NCI-H1105 (cell line): ENCODE measurements at places on chromosomes 3 and 15.

DNA sequence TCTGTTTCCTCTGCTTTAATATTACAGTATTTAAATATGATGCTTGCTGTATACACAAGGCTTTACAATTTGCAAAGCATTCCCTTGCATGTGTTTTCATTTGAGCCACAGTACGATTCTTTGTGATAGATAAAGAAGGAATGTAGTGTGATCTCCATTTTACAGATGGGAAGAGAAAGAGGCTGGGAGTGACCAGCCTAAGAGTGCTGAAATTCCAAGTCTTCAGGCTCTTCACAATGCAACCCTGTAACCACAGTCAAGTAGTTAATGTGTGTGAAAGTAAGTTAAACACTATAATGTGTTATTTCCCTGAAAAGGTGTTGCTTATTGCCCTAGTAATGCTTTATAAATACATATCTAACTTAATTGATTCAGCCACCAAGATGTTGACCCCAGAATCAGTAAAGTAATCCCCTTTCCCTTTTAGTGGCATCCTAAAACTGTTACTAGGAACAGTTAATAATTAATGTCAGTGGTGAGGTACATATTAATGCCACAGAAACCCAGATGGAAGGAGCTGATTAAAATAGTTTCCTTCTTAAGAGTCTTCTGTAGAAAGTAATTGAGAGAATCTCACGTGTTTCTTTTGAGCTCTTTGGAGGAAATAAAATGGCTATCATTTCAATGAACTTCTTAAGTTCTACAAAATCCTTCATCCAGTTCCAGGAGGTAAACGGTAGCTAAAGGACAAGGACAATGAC, 110.4 kb downstream of the IL12A start:
- DNase-seq = no peak

DNA sequence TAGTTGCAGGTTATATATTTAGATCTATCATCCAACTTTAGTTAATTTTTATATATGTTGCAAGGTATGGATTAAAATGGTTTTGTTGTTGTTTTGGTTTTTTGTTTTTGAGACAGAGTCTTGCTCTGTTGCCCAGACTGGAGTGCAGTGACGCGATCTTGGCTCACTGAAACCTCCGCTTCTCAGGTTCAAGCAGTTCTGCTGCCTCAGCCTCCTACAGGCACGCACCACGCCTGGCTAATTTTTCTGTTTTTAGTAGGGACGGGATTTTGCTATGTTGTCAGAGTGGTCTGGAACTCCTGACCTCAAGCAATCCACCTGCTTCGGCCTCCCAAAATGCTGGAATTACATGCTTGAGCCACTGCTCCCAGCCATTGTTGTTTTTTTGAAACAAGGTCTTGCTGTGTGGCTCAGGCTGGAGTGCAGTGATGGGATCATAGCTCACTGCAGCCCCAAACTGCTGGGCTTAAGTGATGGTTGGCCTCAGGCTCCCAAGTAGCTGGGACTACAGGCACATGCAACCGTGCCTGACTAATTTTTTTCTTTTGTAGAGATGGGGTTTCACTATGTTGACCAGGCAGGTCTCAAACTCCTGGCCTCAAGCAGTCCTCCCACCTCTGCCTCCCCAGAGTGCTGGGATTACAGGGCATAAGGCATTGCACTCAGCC, 92.0 kb downstream of the ZNF609 start:
- no peak for DNase-seq

- DNase-seq = no peak
Observed at GRCh38 chr3:43287500-43287873, 1.1 kb downstream of the SNRK start.

GRCh38 chr15:40828447-40829036, at the start of gene PPP1R14D:
Gene PPP1R14D (minus strand): TSS chr15:40828708. CDS start chr15:40828641, 67 bp downstream.
- DNase-seq = no peak

DNA sequence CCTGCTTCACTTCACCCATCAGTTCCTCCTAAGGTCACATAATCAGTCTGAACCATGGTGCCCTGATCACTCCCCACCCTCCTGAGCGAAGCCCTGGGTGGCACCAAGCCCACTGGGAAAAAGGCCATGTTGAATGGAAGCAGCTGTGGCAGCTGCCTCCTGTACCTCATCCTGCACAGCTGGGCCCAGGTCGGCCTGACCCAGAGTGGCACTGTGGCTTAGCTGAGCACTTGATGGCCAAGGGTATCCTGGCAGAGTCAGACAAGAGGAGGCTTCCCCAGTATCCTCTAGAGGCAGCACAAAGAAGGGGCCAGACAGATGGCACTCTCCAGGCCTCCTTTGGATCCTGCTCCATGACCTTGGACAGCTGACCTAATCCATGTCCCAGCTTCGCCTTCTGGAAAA, 68.4 kb downstream of the TLE3 start:
- DNase-seq = no peak

DNA sequence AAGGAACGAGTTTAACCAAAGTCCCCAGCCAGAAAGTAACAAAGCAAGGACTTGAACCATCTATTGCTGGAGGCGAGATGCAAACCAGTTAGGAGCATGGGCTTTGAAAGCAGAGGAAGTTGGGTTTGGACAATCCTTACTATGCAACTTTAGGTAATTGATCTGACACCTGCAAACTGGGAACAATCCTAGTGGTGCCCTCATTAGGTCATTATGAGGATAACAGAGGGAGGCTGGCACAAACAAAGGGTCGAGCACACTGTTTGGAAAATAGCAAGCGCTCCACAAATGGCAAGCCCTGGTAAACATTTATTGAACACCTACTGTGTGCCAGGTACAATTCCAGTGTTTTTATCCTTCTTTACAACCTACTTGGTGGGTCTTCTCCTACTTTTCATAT, 45.6 kb downstream of the WNT5A start:
- no peak for DNase-seq

GRCh38 chr3:85758442-85758841, 799.7 kb downstream of the CADM2 start:
- no peak for DNase-seq

GRCh38 chr3:75631541-75631940, 32.6 kb upstream of the FRG2C start:
- no peak for DNase-seq

- no peak for DNase-seq
Observed at GRCh38 chr15:51366920-51367319, 25.5 kb downstream of the GLDN start.

DNA sequence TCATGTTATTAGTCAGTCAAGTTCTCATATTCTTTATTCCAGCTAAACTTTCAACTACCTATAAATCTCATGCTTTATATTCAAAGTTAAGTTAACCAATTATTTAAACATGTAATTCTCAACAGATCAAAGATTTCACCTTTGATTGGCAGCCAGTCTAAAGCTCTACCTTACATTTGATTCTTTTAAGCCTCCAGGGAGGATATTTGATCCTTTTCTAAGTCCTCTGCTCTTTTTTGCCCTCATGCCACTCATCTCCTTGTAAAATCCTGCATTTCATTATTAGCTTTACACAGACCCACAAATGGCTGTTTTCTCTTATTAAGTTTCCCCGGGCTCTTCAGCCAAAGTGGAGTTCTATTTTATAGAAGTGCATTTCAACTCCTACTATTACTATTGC, 134.1 kb downstream of the NLGN1 start:
- DNase-seq = no peak

DNA sequence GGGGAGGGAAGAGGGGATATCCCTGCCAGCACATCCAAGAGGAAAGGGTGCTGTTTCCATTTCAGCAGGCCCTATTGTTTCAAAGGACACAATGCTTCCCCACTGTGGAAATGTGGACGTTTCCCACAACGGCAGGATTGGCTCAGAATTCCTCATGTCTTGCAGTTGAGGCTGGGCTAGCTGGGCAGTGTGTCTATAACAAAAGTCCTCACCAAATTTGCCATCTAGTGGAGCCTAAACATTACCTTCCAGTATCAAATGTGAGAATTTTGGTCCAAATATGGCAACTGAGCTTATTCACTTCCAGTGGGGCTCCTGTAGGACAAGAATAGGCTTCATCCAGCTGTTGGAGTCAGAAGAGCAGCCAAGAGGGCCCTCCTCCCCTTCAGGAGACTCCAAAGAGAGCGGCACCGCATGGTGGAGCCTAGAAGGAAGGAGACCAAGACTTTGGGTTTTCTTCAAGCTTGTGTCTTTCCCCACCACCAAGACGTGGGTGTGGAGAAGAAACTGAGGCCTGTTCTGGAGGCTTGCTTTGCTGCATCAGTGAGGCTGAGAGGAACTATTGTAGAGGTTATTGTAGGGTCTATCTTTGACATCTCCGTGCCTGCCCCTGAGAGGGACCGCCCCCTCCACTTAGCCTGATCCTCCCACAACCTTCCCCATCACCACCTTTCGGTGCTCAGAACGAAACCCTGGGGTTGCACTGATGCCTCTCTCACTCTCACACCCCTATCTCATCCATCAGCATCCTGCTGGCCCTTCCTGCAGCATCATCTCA, 45.3 kb upstream of the SLCO2A1 start:
- DNase-seq = no peak

DNA sequence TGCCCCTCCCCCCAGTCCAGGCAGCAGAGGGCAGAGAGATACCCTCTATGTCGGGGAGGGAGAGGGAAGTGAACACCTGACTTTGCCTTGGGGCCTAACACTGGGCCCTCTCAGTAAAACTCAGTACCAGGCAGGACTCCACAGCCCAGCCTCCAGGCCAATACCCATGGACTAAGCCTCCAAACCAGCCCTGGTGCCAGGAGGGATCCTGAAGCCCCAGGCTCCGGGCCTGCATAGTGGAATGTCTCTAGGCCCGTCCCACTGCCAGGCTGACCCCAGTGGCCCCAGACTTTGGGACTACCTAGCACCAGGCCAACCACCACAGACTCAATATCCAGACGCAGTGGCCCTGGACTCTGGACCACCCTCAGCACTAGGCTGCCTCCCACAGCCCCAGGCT, 46.6 kb downstream of the CRYGS start:
- DNase-seq = no peak

- no peak for DNase-seq
Observed at GRCh38 chr3:40290396-40290795, 19.1 kb upstream of the EIF1B start.

DNA sequence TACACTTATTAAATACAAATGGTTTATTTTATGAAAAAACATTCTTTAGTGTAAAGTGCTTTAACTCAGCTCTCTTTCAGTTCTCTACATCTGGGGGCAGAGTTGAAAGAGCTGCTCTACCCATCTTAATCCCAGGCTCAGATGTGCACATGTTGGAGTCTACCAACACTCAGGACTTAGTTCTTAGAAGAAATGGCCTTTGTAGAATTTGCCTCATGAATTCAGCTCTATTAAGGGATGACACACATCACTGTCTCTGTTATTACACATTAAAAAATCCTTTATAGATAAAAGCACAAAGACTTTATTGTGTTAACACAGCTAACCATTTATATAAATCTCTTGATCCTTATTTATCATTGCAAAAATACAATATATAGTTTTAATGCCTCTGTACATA, 31.7 kb upstream of the GSK3B start:
- DNase-seq = no peak

- no peak for DNase-seq
Observed at GRCh38 chr15:83106994-83107840, at the start of gene TM6SF1. Gene TM6SF1 (plus strand): TSS chr15:83107645. CDS start chr15:83107681, 36 bp downstream.

DNA sequence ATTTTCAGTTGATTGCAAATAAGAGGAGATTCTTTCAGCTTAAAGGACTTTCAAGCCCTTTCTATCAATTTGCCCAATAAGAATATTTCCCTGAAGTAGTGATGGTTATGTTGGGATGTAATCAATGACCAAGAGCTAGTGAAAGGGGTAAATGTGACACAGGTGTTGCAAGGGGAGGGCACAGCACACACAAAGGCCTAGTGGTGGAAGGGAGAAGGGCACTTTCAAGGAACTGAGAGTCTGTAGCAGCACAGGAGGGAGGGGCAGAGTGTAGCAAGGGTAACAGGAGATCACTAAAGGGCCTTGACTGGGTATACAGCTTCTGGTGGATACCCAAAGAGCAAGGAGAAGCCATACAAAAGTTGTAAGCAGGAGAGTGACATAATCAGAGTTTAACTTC, 217.8 kb upstream of the ARHGEF26 start:
- DNase-seq = no peak

DNA sequence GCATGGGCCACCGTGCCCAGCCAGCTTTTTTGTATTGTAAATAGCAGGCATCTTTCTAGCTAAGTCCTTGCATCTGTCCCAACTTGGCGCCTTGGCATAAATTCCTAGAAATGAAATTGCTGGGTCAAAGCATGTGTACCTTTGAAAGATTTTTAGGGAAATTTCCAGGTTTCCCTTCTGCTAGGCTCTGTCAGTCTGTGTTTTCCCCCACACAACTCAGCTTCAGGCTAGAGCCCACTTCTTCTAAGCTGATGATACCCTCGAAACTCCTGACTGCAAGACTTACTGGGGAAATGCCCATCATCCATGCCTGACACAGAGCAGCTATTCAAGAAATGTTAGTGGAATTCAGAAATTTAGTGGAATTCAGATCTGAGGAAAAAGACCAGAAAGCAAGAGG, 10.8 kb upstream of the RPL32 start:
- no peak for DNase-seq

DNA sequence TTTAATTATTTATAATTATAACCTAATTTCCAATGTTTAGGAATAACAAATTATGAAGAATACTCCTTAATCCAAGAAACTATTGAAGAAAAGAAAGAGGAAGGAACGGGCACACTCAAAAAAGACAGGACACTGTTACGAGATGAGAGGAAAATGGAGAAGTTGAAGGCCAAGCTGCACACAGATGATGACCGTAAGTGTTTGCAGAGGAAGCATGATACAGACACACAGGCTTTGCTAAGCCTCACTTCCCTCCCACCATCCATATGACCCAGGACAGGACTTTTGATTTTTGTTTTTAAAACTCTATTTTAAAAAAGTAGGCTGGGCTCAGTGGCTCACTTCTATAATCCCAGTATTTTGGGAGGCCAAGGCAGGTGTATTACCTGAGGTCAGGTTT, 389.4 kb upstream of the TPM1 start:
- no peak for DNase-seq

- no peak for DNase-seq
Observed at GRCh38 chr3:23312866-23313265, 109.7 kb downstream of the UBE2E2 start.

- no peak for DNase-seq
Observed at GRCh38 chr15:80870893-80871292, 91.7 kb downstream of the CEMIP start.

DNA sequence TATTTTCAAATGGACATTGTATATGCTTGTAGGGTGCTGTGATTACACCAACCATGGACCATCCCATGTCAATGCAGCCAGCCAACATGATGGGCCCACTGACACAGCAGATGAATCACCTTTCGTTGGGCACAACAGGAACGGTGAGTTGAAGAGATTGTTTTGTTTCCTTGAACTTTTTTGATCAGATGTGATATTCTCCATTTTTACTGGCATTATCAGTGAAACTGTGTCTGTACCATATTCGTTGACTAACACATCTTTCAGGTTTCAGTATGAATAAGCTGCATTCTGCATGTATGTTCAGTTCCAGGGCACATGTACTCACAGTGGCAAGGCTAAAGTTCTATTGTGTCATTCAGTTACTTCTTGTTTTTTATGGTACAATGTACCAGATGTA, 655.2 kb downstream of the RBMS3 start:
- no peak for DNase-seq

- no peak for DNase-seq
Observed at GRCh38 chr3:194617827-194618226, 15.4 kb downstream of the TMEM44 start.
